ENCODE measurements at places on chromosomes 4 and X.

GRCh38 chr4:128917781-128918180 is 108.3 kb downstream of the JADE1 start:
- DNase-seq: no peak

DNA sequence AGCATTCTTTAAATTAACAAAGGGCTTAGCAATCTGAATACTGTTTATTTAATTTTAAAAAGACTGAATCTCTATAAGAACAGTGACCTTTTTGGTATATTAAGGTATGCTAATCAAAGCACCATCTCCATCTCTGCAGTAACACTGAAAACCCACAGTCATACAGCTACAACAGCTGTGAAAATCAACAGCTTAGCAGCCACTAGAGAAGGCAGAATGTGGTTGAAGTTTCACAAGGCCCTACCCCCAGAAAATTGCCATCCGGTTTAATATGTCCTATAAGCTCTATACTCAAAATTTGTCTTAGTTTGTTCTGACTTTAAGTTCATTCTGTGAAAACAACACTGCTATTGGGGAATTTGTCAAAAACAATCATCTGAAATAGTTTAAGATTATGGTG is 128.7 kb downstream of the OPHN1 start:
- DNase-seq: no peak

DNA sequence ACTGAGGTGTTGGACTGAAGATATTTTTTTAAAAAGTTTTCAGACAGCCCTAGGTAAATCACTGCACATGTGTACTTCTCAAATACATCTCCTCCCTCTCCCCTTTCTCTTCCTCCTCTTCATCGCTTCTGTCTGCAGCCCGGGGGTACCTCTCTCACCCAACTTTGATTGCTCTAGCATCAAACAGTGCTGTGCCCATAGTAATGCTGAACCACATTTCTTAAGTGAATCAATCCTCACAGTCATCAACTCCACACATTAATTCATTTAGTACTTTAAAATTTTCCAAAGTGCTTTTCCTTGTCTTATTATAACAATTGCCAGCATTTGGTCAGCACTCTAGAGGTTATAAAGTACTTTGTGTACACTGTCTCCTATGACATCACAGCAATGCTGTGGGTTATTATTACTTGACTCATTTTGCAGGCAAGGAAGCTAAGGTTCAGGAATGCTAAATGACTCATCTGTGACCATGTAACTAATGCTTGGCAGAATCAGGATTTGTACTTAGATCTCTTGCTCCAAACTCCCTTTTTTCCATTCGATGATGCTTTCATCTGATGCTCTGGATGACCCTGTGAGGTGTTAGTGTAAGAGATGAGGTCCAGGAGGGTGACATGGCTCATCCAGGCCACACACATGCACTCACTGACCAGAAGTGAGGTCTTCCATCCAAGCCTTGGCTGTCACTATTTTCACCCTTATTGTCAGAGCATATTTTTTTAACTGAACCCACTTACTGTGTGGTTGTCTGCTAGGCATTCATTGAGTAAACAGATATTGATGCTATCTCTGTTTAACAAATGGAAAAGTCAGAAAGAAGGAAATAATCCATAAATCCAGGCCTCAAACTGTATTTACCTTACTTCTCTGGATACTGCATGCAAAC is 58.8 kb downstream of the RHOH start:
- DNase-seq: no peak

DNA sequence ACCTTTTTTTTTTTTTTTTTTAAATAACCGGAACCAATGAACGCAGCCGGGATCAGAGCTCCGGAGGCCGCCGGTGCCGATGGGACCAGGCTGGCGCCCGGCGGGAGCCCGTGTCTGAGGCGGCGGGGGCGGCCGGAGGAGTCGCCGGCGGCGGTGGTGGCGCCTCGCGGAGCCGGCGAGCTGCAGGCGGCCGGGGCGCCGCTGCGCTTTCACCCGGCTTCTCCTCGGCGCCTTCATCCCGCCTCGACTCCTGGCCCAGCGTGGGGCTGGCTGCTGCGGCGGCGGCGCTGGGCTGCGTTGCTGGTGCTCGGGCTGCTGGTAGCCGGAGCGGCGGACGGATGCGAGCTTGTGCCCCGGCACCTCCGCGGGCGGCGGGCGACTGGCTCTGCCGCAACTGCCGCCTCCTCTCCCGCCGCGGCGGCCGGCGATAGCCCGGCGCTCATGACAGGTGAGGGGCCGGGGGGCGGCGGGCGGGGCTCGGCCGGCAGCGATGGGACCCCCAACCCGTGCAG is 337 bp downstream of the STIM2 start:
- peak; percentile 31 for DNase-seq

DNA sequence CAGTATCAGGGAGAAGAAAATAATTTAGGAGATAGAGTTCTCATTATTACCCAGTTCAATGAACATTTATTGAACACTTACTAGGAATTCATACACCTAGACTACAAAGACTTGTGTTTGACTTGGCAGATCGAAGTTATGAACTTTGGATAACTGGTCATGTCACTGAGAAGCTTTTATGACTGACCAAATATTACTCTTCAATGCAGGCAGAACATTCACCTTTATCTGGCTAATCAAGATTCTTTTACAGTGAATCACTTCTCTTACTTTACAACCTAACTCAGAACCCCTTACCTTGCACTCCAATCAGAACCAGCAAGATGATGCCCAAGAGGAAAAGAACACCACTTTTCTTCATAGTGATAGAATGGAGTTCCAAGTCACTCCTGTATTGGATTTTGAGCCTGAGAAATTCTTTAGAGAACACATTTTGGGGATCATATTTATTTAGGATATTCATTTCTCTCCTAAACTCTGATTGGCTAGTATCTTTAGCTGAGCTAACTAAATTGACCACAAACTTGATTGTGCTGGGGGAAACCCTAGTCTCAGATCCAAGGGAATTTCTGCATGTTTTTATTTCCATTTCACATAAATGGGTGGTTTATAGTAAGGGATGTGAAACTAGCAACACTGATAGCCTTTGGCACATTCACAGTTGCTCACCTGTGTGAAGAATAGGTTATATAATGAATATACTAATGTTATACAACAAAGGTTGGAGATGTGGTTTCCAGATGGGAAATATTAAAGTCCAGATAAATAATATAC is at the start of gene CXCL9:
TSS of gene CXCL9 (minus strand) at position 421 of the 774 bp plus-strand sequence. CDS start at position 361, 60 bp downstream.
- DNase-seq: no peak

DNA sequence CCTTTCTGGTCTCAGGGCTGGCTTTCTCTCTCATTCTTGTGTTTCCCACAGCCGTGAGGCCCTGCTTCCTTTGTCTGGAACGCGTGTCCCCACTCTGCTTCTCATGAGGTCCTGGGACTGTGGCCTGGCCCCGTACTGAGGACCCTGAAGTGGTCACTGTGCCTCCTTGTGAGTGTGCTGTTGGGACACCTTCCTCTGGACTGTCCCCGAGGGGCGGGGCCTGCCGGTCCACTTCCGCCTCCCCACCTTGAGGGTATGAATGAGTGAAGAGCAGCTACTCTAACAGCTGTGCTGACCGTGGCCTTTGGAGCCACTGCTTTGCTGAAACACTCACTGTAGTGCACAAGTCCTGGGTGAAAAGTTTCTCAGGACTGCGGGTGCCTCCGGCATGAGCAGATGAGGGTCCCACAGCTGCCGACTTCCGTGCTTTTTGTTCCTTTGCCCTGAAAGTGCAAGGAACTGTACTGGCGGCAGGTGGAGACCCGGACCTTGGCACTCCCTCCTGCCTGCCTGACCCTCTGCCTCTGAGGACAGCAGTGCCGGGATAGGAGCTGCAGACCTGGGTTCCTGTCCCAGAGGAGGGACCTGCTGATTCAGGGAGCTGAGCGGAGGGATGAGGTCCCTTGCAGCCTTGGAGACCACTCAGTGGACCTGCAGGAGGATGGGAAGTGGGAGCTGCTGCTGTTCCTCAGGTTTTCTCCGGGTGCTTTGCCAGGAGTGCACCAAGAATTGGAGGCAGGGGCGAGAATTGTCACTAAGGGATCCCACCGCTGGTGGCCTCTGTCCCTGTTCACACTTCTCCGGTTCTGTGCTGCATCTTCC is 38.0 kb downstream of the HTT-AS start:
- DNase-seq: no peak

DNA sequence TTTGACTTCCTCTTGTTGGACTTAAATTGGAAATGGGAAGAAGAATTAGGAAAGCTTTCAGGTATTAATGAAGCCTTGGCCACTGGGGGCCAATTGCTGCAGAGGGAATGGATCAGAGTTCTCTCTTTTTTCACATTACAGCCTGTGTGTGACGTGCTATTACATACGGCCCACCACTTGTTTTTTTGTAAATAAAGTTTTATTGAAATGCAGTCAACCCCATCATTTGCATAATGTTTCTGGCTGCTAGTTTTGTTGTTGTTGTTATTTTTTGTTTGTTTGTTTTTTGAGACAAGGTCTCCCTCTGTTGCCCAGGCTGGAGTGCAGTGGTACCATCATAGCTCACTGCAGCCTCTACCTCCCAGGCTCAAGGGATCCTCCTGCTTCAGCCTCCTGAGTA is 98.4 kb downstream of the ASMT start:
- DNase-seq: no peak

- no peak for DNase-seq
These were observed 17.1 kb upstream of the GPRIN3 start for GRCh38 chr4:89324671-89325070.

- no peak for DNase-seq
These were observed 110.9 kb upstream of the BMP2K start for GRCh38 chr4:78665216-78665770.

- no peak for DNase-seq
These were observed 580.8 kb upstream of the MAGEB2 start for GRCh38 chrX:29634516-29634915.

GRCh38 chrX:10471418-10471817 is 149.0 kb downstream of the MID1 start:
- DNase-seq: no peak

DNA sequence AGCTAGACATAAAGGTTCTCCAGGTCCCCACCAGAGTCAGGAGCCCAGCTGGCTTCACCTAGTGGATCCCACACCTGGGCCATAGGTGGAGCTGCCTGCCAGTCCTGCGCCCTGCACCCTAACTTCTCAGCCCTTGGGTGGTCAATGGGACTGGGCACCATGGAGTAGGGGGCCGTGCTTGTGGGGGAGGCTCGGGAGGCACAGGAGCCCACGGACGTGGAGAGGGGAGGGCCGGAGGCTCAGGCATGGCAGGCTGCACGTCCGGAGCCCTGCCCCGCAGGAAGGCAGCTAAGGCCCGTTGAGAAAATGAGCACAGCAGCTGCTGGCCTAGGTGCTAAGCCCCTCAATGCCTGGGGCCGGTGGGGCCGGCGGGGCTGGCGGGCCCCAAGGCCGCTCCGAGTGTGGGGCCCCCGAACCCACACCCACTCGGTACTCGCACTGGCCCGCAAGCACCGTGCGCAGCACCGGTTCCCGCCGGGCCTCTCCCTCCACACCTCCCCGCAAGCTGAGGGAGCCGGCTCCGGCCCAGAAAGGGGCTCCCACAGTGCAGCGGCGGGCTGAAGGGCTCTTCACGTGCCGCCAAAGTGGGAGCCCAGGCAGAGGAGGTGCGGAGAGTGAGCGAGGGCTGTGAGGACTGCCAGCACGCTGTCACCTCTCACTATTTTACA is 291.1 kb downstream of the KLHL4 start:
- no peak for DNase-seq

DNA sequence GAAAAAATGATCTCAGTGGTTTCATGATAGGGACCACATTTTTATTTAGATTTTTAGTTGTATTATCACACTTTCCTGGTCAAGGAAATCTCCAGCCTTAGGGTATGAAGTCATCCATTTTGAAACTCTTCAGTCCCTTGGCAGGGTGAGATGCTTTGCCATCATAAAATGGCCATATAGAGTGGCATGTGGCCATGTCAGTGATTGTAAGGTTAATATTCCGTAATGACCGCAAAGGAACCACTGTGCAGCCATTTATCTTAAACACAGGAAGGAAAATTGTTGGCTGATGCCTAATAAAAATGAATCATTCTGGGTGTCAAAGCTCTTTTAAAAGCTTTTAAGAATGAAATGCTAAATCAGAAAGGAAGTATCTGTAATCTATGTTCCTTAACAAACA is 35.6 kb downstream of the COMMD8 start:
- no peak for DNase-seq

GRCh38 chr4:67198727-67199126 is 346.6 kb downstream of the CENPC start:
- DNase-seq: no peak

DNA sequence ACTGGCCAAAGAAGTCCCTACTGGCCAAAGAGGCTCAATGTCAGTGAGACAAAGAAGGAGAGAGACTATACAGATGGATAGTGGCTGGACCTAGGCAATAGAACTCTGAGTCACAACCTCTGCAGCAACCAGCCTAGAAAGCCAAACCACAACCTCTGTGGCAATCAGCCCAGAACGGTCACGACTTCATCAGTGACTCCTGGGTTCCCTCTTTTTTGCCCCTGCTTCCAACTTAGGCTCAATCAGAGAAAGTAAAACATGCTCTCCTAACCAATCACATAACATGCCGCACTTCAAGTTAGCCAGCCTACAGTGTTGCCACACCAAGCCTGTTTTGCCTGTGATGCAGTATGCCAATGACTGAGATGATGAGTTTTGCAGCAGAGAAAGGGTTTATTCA is 203.4 kb downstream of the ANAPC10 start:
- DNase-seq: no peak

GRCh38 chrX:148593146-148593545 is 92.7 kb downstream of the AFF2 start:
- no peak for DNase-seq

GRCh38 chr4:186095406-186095805 is 9.1 kb upstream of the FAM149A start:
- no peak for DNase-seq

GRCh38 chr4:108637856-108638255 is 12.5 kb upstream of the OSTC start:
- DNase-seq: no peak

GRCh38 chr4:175418516-175418915 is 393.5 kb downstream of the GPM6A start:
- DNase-seq: no peak

DNA sequence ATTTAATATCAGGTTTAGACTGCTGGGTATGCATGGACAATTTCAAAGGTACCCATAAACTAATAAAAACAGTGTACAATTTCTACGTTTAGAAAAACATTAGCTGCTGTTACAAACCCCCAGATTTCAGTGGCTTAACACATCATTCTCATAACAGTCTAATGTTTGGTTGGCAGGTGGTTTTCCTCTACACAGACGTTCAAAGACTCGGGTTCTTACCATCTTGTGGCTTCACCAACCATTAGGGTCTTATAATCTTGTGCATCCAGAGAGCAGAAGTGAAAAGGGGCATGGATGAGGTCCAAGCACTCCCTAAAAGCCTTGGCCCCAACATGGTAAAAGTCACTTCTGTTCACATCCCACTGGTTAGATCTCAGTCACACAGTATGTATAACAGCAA is 71.6 kb downstream of the SH3RF1 start:
- no peak for DNase-seq

DNA sequence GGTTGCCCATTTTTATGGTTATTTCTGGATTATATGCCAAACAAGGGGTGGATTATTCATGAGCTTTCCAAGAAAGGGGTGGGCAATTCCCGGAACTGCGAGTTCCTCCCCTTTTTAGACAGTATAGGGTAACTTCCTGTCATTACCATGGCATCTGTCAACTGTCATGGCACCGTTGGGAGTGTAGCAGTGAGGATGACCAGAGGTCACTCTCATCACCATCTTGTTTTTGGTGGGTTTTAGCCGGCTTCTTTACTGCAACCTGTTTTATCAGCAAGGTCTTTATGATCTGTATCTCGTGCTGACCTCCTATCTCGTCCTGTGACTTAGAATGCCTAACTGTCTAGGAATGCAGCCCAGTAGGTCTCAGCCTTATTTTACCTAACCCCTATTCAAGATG is 57.6 kb downstream of the SH3KBP1 start:
- no peak for DNase-seq

- no peak for DNase-seq
These were observed 126.2 kb downstream of the MAPK10 start for GRCh38 chr4:86233681-86234080.
